ENCODE measurements at places on chromosomes 11 and 22.
A peak's percentile ranks its signal among the peaks of the same experiment; 100 is the strongest.

GRCh38 chr22:50144005-50144614, 26.4 kb upstream of the PANX2 start:
- DNase-seq: no peak

DNA sequence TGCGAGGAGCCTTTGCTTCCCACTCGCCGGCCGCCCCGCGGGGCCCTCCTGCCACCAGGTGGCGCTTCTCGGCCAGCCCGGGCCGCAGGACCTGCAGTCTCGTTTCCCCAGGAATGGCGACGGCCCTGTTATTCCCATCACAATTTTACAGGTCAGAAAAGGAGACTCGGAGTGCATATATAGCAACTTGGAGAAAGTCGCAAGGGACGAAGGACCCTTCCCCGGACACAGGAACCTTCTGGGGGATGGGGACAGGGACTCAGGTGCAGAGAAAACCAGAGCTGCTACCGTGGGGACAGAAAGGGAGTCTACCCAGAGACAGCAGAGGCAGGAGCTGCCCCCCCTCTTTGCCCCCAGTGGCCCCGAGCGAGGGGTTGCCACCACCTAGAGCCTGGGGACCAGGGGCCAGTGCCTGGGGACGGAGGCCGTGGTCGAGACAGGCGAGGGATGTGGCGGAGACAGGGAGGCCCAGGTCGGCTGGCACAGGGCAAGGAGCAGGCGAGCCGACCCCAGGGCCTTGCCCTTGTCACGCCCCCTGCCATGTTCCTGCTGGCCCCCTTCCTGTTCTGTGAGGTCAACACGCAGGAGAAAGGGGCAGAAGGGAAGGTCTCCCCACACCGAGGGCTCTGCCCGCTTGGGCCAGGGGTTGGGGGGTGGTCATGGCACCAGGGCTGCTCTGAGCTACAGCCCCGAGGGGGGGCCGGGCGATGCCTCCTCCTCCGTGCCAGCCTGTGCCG, 3.5 kb upstream of the KRTAP5-6 start:
- DNase-seq: peak; percentile 82

DNA sequence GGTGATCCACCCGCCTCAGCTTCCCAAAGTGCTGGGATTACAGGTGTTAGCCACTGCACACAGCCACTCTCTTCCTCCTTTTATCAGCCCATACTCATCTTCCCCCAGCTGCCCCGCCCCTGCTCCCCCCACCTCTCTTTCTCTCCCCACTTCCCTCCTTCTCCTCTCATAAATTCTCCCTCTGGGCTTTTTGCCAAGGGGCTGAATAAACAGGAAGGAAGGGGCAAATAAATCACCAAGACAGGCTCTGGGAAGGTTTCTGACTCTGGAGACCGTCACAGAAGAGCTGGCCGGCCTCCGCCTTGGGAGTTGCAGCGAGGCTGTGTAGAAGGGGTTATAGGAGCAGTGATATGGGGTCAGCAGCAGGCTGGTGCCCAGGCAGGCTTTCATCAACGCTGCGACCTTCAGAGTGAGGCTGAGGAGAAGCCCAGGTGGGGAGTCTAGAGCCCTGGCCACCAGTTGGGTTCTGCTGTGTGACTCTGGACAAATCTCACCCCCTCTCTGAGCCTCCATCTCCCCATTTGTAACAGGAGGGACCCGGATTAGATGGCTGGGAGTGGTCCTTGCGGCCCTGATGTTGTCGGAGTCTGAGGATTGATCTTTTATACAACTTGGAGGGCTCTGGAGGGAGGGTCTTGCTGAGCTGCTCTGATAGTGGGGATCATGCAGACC, 62.6 kb upstream of the RASD2 start:
- DNase-seq: no peak

GRCh38 chr11:102112509-102112821, 2.2 kb downstream of the YAP1 start:
- no peak for DNase-seq

GRCh38 chr11:7591987-7592386, 78.2 kb downstream of the PPFIBP2 start:
- DNase-seq: no peak

GRCh38 chr11:68750195-68751003, 921 bp downstream of the TESMIN start:
- DNase-seq: peak; percentile 8

DNA sequence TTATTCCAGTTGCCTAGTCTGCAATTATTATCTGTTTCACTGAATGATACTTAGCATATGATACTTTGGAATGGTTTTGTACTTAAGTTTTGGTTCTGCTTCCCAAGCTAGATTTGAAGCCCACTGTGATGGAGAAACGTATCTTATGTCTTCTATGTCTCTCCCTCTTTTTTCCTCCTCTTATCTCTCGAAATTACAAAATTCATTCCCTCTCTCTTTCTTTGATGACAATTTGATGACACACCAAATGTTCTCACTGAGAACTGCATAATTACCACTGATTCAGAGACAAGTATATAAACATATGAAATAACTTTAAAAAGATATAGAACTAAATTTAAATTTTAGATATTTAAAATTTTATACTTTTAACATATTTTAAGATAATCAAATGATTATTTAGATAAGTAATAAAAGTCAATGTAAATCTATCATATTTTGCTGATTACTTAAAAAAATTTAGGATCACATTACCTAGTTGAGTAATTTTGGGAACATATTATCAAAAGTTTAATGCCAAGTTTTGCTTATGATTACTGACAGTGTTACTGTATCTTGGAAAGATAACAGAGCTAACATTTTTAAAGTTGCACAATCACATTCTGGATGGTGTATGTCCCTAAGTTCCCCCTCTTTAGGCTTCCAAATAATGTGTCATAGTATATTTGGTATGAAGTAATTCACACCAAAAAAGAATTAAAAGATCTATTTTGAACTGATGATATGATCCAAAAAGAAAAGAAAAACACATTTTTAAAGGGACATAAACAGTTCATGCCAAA, 255.3 kb downstream of the SBF2 start:
- no peak for DNase-seq

- no peak for DNase-seq
These were observed 18.7 kb downstream of the RCN1 start for GRCh38 chr11:32109592-32109991.

DNA sequence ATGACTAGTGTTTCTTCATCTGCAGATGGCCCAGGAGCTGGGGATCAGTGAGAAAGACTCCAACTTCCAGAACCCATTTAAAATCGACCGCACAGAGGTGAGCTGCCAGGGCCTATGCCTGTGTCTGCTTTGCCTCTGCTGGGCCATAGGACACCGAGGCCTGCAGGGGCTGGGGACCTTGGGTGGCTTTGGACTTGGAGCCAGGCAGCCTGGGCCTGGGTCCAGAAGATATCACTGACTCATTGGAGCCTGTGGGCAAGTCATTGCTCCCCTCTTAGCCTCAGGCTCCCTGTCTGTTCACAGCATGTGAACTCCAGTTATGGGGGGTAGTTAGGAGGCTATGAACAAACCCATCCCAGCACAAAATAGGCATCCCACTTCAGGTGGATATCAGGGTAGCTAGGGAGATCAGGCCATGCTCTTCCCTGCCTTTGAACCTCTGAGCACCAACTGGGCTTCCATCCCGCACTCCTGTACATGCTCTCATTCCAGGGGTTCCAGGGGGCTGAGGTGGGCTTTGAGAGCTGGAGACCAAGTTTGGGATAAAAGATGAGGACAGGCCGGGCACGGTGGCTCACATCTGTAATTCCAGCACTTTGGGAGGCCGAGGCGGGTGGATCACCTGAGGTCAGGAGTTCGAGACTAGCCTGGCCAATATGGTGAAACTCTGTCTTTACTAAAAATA, 13.4 kb downstream of the CCDC134 start:
- DNase-seq: no peak

DNA sequence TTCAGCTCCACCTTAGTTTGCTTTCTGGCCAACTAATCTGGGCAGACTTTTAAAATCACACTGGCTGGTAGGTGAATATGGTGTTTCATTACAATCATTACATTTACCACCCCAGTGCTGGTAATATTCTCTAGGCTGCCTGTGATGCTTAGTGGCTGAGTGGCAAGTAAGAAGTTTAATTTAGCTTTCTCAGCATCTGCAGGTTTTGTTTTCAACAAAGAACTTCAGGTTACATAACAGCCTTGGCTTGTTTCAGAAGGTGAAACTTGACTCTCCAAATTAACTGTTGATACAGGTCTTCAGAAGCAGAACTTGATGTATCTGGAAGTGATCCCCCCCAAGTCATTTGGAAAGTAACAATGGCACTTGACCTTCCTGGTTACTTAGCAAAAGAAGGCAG, 423.3 kb upstream of the CCDC90B start:
- no peak for DNase-seq

- no peak for DNase-seq
These were observed 202.8 kb upstream of the MTNR1B start for GRCh38 chr11:92766698-92767097.

GRCh38 chr11:19232910-19233503, 7.7 kb downstream of the E2F8 start:
- DNase-seq: no peak

- DNase-seq: no peak
These were observed 931.5 kb upstream of the FAT3 start for GRCh38 chr11:91293119-91293518.

DNA sequence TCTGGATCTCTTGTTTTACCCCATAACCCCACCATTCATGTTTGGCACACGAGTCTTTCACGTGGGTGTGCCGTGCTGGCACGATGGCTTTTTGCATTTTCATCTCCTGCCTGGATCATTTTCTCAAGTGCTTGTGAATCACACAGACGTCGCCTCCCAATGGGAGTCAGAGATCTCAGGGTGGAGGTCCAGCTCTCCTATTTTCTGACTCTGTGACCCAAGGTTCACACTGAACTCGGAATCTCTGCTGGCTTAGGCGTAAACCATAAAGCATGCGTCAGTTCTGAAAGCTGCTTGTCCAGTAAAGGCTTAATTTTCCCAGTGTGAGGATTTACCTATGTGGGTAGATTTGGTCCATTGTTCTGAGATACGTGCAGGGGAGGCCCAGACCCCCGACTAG, 16.0 kb upstream of the C22orf42 start:
- no peak for DNase-seq

- no peak for DNase-seq
These were observed 803.2 kb downstream of the TBC1D22A start for GRCh38 chr22:47565607-47566006.

GRCh38 chr11:63939397-63939891, 642 bp downstream of the NAA40 start:
- no peak for DNase-seq

GRCh38 chr11:124586238-124586860, 16.6 kb downstream of the OR8A1 start:
- DNase-seq: peak; percentile 52

- no peak for DNase-seq
These were observed 6.3 kb downstream of the CAPN1 start for GRCh38 chr11:65187971-65188461.

- no peak for DNase-seq
These were observed 16.5 kb downstream of the CHST1 start for GRCh38 chr11:45648931-45649330.

GRCh38 chr11:65786008-65786785, 666 bp upstream of the OVOL1 start:
- no peak for DNase-seq

- DNase-seq: no peak
These were observed 21.2 kb downstream of the UPB1 start for GRCh38 chr22:24516301-24516737.

DNA sequence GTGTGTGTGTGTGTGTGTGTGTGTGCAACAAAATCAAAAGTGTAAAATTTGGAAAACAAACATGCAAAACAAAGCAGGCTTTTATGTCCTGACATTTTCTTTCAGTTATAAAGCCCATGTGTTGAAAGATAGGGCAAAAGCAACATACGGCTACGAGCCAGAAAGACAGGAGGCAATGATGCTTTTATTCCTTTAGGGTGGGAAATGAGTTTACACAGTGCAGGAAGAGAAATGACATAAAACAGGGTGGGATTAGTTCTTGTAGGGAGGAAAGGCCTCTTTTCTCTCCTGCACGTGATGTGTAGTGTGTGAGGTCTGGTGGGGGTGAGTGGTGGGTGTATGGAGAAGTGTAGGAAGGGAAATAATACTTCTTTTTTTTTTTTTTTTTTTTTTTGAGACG, 29.4 kb downstream of the IL18 start:
- no peak for DNase-seq

DNA sequence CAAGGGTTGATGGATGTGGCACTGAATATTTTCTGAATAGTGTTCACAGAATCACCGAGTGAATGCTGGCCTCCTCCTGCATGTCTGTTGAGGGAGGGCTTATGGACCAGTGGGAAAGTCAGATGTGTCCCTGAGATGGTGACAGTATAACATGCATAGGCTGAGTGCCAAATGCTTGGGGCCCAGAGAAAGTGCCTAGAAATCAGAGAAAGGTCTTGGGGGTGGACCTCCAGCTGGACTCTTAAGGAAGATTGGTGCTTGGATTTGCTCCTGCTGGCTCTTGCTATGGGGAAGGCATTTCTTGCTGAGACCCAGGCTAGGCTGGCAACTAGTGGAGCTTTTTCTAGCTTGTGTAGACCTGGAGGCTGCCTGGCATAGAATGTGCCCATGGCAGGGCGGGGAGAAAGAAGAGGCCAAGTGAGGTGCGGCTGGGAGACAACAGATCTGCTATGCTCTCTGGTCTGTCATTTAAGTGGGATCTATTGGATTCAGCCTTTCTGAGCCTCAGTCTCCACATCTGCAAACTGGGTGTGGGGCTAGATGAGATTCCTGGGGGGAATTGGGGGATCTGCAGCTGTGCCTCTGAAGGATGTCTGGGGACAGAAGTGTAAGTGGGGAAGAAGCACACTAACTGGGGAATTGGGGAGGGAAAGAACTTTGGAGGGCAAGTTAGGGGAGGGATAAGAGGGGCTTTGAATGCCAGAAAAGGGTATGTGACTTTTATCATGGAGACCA, 27.4 kb downstream of the ZNRF3 start:
- no peak for DNase-seq

- no peak for DNase-seq
These were observed 44.2 kb downstream of the MYO18B start for GRCh38 chr22:25786165-25786564.

DNA sequence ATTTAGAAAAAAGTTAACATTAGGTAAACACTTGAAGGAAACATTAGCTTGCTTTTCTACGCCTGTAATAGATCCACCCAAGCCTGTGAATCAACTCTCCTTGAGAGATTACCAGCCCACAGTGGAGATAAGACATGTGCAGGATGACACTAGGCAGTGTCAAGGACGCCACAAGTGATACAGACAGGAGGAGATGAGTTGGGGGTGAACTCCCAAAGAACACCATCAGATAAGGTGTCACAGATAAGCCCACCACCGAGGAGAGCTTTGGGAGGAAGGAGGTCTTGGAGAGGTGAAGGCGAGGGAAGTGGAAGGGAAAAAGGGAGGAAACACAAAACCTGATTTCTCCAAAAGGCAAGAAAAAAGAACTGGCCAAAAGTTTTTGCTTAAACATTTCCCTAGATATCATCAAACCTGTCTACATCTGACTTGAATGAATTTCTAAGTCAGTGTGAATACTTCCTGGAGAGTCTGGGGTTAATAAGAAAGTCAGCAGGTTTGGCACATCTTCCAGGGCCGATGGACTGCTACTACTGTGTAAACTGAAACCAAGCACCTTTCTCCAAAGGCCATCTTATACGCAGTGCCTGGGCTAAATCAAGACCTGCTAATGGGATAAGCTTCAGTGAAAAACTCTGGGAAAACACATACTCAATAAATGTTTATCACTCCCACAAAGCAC, 15.5 kb downstream of the CLTCL1 start:
- no peak for DNase-seq

- peak; percentile 75 for DNase-seq
These were observed 61.1 kb upstream of the CD44 start for GRCh38 chr11:35077709-35078469.

- no peak for DNase-seq
These were observed 31.4 kb downstream of the GLB1L2 start for GRCh38 chr11:134363161-134363560.
